ENCODE measurements at places on chromosomes 4 and X. TPM values are rescaled to one million over a fixed set of nuclear protein-coding genes. Genes with fewer than 3 reads are reported as not detected.

PRAF2 gene
- 32.1 TPM for total RNA-seq

XG gene
- total RNA-seq: not detected

CRMP1 gene
- 2.1 TPM for total RNA-seq

FGF16 gene
- 0.15 TPM for total RNA-seq

KCND1 gene
- total RNA-seq: 1.3 TPM

CT45A5 gene
- not detected for total RNA-seq

THAP6 gene
- 6.7 TPM for total RNA-seq

TLR6 gene
- 0.45 TPM for total RNA-seq

GPR173 gene
- total RNA-seq: 4.0 TPM

IL2 gene
- total RNA-seq: not detected
